ENCODE measurements at places on chromosomes 1 and 21.
A peak's percentile ranks its signal among the peaks of the same experiment; 100 is the strongest.

- no peak for DNase-seq
Measured at GRCh38 chr1:241376701-241377100, 19.7 kb upstream of the RGS7 start.

DNA sequence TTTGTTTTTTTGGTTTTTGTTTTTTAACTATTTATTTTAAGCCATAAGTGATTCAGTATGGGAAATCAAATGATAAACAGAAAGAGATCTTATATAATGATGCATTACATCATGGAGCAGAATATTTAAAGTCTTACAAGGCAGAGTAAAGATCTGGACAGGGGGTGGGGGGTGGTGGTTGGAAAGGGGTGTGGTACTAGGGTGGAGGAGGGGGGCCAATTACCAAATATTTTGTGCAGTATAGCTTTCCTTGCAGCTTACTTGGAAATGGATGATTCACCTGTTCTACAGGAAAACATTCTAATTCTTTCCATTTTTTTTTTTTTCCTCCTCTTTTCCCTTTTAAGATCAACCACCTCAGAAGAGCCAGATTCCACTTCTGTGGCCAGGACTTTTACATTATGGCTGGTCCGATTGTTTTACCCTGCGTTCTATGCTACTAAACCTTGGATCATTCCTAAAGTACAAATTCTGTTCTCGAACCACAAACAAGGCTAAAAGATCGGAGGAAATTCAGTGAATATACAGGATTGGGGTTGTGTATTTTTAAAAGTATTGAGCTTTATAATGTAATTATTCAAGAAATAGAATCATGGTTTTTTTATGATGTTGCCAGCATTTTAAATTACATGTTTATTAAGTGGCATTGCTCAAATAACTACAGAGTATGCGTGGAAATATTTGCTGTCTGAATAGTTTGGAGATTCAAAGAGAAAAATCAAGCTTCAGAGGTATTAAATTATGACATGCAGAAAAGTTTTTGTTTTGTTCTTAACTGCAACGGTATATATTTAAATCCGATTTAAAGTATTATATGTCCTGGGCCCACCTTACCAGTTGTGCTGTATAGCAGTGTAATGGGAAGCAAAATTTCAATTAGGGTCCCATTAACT lies 859.5 kb downstream of the USP25 start:
- DNase-seq = no peak

DNA sequence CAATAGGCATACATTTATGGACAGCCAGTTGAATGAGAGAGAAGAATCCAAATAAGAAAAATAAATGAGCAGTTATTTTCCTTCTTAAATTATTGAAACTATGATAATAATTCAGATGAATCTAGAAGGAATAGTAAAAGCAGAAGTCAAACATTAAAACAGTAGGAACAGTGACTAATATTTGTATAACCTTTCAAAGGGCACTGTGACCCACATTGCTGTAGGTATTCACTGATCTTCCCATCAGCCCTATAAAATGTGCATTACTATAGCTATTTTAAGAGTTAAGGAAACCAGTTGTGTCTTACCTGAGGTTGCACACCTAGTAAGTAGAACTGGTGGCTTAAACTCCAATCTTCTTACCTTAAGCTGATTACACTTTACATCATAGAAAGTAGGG lies 102.8 kb upstream of the ARTN start:
- DNase-seq = no peak

- no peak for DNase-seq
Measured at GRCh38 chr1:227756172-227756959, 21.1 kb downstream of the SNAP47 start.

- DNase-seq = no peak
Measured at GRCh38 chr21:45576838-45577737, 34.8 kb upstream of the SLC19A1 start.

- DNase-seq = no peak
Measured at GRCh38 chr1:64242895-64243756, 39.7 kb downstream of the UBE2U start.

GRCh38 chr1:78079580-78079979 lies 33.8 kb downstream of the GIPC2 start:
- DNase-seq = no peak

DNA sequence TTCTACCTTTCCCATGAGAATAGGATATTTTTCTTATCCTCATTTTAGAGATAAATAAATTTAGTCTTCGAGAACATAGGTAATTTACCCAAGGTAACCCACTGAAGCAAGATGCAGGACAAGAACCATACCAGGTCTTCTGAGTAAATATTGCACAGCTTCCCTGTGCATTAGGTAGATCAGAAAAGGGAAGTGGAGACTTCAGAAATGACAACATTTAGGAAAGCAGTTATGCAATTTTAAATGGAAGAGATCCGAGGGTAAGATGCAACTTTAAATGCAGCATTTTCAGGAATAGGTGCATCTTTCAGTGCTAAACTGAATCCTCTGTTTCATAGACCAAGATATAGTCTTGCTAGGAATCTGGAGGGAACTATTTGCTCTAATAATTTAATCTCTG lies 206.4 kb upstream of the SGIP1 start:
- no peak for DNase-seq

GRCh38 chr21:26587736-26588201 lies 14.7 kb upstream of the CYYR1 start:
- DNase-seq = no peak

GRCh38 chr1:84892705-84893618 lies at the start of gene LPAR3:
Gene LPAR3, minus strand, starts transcription at chr1:84893206. Its CDS starts 27,086 bp downstream, at chr1:84866120.
- no peak for DNase-seq

DNA sequence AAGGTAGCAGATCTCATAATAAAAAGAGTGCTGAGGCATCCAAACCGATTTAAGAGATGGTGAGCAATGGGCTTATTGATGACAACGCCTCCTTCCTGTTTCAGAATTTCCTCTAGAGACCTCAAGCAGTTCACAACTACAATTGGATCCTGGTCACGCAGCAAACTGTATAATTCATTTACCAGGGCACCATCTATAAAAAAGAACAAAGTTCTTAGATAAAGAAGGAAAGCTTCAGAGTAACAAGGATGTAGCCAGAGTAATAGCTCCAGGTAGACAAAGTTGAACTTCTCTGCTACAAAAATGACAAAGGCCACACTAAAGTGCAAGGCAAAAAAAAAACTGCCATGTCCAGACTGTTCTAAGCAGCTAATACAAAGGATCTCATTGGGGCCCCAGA lies 3.4 kb downstream of the AP4B1 start:
- DNase-seq = no peak

DNA sequence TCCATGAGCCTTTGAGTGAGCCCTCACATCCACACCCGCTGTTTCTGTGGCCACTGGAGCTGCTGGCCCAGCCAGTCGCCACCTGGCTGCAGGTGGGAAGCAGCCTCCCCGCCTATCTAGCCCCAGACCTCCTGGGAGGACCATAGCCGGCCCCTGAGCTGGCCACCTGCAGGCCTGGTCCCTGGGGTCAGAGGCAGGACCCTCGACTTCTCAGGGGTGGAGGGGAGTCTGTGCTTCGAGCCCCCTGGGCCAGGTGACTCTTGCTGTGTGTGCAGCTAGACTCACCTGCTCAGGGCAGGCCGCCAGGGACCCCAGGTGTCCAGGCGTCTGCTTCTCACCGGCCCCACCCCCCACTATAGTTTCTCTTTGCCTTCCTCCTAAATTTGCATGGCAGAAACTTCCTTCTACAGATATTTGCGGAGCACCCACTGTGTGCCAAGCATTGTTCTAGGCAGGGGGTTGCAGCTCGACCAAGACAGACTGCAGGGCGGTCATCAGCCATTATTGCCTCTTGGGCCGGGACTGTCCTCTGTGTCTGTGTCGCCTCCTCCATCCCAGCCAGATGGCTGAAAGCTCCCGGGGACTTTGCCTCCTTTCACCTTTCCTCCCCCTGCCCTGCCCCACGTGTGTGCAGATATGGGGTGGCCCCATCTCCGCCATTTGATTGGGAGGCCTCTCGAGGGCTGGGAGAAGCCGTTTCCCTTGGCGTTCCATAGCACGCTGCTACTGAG lies 27.3 kb downstream of the SPSB1 start:
- DNase-seq = no peak

GRCh38 chr1:202264300-202264699 lies 70.7 kb downstream of the LGR6 start:
- no peak for DNase-seq

GRCh38 chr1:29424266-29424665 lies 187.9 kb downstream of the PTPRU start:
- DNase-seq = no peak

DNA sequence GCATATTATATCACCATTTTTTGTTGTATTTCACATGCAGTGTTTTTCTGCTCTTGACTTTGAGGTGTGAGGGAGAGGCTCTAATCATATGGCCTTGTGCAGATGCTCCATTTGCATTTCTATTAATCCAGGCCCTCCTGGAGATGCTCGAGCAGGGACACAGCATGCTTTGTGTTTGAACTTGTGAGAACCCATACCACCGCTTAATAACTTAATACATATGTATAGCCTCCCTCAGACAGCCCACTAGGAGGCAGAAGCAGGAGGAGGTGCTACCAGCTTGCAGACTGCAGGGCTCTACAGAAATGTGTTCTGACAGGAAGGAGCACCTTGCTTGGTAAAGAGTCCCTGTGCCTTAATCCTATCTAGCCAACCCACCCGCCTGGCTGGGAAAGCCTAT lies 155.2 kb downstream of the BARHL2 start:
- DNase-seq = no peak

DNA sequence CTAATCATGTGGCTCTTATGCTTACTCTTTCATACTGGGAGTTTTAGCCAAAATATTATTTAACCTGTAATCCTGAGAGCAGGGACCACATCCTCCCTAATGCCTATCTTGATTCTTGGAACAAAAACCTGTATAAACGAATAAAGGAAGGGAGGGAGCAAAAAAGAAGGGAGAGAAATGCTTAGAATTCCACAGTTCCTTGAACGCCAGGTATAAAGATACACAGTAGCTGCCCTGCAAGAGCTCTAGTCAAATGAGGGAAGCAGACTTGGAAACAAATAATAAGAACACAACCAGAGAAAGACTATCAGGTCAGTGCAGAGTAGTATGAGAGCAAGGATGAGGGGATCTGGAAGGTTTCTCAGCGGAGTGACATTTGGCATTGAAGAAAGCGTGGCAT lies 116.3 kb downstream of the SLC30A10 start:
- no peak for DNase-seq

- DNase-seq = no peak
Measured at GRCh38 chr1:219559899-219560298, 53.0 kb downstream of the ZC3H11B start.

DNA sequence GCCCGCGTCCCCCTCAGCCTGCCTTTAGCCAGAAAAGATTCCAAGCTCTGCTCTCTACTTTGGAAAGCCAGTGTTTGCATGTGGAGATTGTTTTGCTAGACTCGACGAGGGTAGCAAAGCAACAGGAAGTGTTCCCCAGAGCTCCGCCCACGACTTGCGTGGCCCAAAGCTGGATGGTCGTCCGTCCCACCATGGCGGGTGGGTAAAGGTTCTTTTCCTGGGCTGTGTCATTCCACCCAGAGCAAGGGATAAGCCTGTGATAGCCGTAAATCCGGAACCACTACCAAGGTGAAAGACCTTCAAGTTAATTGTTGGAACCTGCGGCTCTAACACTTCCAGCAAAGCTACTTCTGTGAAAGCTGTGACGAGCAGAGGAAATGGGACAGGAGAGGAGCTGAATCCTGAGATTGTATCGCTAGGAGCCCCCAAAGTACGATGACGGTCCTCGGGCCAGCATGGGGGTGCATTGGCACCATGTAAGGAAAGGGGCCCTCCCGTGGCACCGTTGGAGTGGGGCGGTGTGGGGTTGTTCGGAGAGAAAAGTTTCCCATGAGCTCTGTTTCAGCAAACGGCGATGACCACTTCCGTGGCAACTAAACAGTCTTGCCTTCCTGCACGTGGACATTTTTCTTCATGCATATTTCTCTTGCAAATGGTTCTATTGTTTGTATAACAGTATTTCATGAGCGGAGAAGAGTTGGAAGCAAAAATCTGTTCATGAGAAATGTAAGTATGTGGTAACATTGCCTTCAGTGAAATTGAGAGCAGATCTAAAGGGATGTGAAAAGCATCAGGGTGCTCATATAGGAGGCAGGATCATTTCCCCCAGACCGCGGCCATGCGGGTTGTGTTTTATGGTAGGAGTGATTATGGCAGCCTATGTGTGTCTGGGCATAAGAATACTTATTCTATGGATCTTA lies 8.4 kb downstream of the MX2 start:
- DNase-seq = peak; percentile 50

DNA sequence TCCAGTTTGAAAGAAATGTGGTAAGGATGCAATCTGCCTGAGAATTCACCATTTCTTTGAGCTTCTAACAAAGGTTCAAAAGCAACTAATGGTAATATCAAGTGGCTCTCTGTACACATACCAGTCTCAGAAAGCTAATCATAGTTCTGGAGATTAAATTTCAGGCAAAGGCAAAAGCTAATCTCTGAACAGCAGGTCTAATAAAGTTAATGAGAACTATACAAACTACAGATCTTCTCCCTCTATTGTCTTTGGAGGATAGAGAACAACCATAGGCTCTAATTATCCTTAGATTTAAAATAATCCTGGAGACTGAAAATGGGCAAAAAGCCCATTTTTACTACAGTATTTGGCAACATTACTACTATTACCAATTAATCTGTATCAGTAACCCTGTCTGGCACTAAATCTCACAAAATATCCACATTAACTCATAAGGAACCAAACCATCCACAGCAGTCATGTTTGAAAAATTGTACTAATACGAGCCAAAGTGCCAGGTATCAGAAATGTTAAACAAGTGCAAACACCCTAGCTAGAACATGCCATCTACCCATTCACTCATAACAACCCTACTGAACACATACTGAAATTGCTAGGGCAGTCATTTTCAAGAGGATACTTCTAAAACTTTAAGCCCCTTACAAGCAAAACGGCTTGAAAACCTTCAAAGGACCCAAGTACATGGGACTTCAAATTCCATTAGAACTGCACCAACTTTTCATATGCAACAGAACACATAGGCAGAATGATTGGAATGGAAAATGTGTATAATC lies 4.8 kb downstream of the DIPK1A start:
- no peak for DNase-seq

- DNase-seq = no peak
Measured at GRCh38 chr1:165823552-165824268, 3.7 kb upstream of the UCK2 start.

DNA sequence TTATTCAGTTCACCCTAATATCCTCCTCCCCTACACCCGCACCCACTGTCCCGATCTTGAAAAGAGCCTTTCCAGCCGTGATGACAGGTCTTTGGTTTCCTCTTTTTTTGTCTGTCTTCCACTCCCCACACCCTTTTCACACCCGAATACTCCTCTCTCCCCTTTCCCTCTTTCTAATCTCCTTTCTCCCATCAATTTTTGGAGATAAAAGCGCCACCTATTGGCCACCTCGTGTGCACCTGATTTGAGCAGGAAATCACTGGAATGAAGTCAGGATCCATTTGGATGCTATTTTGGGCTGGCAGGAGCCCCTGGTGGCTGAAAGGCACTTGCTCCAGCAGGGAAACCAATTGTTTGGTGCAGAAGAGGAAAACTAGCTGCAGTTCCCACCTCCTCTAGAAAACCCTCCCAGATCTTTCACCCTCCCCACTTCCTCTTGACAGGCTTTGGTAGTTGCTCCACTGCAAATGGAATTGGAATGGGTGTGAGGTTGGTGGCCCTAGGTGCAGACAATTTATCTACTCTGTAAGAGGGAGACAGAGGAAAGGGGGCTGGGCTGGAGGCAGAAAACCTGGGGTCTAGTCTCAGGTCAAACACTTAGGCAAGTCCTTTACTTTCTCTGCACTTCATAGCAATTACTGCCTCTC lies 8.4 kb downstream of the FOXE3 start:
- no peak for DNase-seq
